ENCODE measurements at places on chromosomes 7 and 10.

DNA sequence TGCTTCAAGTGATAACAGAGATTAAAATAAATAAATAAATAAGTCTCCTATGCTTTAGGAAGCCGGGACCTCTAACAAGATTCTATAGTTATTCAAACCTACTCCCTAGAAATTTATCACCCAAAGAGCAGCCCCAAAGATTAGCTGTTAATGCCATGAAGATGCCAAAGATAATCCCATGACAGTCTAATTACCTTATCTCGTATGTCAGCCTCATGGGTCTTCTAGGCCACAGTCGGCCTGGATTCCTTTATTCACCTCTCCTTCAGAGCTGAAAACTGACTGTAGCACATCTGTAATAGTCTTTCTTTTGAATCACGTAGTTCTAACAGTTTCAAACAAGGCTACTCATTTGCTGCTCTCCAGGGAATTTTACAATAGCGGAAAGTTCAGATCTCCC lies 24.2 kb downstream of the COL1A2 start:
- no peak for DNase-seq

DNA sequence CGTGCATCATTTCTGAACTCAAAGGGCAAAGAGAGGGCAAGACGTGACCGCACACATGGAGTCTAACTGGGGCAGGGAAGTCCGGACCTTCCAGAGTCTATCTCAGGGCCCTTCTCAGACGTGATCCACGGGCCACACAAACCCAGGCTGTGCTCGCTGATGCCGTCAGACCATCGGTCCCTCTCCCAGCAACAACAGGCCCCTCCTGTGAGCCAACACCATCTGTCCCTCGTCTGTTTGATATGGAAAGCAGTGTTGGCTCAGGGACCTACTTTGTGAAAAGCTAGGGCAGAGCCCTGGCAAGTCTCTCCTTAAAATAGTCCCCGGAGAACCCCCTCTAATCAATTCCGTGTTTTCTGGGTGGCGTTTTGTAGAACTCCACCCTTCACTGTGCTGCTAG lies 208.8 kb downstream of the TCERG1L start:
- DNase-seq = no peak

- DNase-seq = no peak
Observed at GRCh38 chr7:151805191-151805590, 71.7 kb downstream of the PRKAG2 start.

- no peak for DNase-seq
Observed at GRCh38 chr10:114477285-114477684, 73.0 kb upstream of the AFAP1L2 start.

- DNase-seq = no peak
Observed at GRCh38 chr7:55081068-55081467, 62.3 kb downstream of the EGFR start.

DNA sequence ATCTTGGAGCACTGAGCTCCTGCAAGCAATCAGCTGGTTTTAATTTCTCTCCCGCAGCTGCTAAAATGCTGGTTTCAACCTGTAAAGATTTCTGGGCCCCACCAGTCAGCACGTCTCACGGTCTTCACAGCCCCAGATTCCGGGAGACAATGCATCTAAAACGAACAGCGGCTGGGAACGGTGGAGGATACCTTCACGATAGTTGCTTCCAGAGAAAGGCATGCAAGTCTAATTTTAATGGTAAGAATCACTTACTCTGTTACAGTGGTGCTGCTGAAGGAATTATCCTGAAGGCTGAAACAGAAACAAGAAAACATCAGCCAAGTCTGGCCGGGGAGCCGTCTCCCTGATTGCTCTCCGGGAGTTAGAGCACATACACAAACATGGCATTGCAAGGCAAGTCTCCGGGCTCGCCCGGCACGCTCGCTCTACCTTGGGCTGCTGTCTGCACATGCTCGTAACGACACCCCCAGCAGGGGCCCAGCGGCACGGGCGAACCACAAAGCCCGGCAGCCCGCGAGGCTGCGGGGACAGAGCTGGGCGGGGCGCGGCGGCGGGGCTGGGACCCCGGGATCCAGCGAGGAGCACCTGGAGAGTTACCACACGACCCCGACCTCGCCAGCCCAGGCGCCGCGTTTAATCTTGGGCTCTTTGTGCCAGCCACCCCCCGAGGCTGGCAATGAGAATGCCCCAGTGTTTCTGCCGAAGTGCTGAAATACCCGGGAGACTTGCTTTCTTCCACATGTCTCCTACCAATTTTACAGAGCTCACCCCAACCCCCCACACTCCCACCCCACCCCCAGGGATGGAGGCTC lies at the start of gene FAM13C:
TSS of gene FAM13C (minus strand) at position 406 of the 815 bp plus-strand sequence. CDS start at position 317, 89 bp downstream.
- DNase-seq = peak; percentile 84

GRCh38 chr7:121446526-121446925 lies 50.4 kb upstream of the FAM3C start:
- no peak for DNase-seq

DNA sequence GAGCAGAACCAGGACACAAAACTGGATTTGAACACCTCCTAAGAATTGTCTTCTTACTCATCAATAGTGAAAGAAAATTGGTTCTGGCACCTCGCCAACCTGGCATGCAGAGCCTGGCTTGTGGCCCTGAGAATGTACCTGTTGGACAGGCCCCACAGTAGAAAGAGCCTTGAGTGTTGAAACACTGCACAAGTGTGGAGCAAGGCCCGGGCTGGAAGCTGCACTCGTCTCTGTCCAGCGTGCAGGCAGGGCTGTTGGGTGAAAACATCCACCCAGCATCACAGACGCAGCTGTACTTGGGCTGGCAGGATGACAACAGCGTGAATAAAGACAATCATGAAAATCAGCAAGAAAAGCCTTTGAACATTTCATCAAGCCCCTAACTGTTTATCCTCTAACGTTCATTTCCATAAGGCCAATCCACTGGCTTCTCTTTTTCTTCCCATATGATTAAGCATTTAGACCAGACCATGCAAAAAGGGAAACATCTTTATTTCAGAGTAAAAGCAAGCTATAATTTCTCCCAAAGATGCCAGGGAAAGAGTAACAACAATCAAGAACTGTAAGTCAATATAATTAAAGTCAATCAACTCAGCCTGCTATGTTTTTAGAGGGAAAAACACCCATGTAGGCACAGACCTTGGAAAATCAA lies 15.6 kb downstream of the CUBN start:
- peak; percentile 21 for DNase-seq

DNA sequence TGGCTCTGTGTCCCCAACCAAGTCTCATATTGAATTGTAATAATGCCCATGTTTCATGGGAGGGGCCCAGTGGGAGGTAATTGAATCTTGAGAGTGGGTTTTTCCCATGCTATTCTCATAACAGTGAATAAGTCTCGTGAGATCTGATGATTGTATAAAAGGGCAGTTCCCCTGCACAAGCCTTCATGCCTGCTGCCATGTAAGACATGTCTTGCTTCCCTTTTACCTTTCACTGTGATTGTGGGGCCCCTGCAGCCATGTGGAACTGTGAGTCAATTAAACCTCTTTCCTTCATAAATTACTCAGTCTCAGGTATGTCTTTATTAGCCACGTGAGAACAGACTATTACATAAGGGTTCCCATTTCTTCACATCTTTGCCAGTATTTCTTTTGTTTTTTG lies 97.1 kb upstream of the CPXM2 start:
- DNase-seq = no peak

- DNase-seq = peak; percentile 32
Observed at GRCh38 chr7:41918597-41918996, 215.7 kb upstream of the INHBA start.

- no peak for DNase-seq
Observed at GRCh38 chr10:32386623-32387260, 39.8 kb upstream of the EPC1 start.

DNA sequence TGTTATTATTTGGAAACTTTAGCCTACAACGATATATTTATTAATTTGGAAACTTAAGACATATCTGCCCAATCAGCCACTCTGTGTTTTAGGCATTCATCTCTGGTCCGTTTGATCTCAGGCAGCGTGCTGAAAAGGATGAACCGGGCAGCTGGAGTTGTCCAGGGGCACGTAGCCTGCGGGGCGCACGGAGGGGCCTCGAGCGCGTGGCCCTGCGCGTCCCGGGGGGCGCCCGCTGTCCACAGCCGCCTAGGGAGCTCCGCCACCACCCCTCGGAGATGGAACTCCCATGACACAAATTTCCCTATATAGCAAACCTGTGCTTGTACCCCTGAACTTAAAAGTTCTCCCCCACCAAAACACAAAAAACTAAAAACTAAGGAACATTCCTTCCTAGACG lies 24.3 kb upstream of the MKI67 start:
- DNase-seq = no peak

GRCh38 chr7:50531928-50532327 lies 33.3 kb downstream of the DDC start:
- peak; percentile 34 for DNase-seq

DNA sequence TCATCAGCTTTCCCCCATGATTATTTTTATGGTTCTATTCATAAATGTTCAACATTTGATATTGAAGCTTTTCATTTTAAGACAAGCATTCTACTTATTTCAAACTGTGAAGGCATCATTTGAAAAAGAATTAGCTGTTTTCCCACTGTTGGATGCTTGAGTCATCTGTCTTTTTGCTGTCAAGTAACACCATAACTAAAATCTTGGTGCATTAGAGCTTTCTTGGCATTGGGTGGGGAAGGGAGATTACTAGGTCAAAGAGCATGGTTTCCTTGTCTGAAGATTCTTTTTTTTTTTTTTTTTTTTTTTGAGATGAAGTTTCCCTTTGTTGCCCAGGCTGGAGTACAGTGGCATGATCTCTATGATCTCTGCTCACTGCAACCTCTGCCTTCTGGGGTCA lies 68.5 kb downstream of the CTBP2 start:
- no peak for DNase-seq

DNA sequence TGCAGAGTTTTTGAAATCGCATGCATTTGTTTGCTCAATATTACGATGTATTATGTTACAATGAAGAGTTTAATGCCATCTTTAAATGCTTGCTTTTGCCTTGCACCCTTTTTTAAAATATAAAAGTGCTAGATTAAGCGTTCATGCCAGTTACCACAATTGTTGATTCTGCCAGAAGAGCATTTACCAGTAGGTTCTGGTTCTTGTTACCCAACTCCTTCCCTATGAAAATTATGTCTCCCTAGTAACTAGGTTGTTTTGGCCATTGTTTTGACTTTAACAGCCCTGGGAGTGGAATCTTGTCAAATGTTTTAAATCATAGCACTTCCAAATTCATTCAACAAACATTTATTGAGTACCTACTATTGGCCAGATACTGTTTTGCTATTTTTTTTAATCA lies 32.8 kb upstream of the CDK14 start:
- DNase-seq = no peak

- DNase-seq = no peak
Observed at GRCh38 chr7:156050636-156051569, 238.6 kb upstream of the SHH start.

GRCh38 chr7:152336754-152337368 lies 98.9 kb downstream of the KMT2C start:
- peak; percentile 52 for DNase-seq

GRCh38 chr10:131081376-131081775 lies 230.1 kb downstream of the TCERG1L start:
- DNase-seq = no peak

- DNase-seq = no peak
Observed at GRCh38 chr7:16883918-16884317, 2.1 kb upstream of the AGR3 start.

DNA sequence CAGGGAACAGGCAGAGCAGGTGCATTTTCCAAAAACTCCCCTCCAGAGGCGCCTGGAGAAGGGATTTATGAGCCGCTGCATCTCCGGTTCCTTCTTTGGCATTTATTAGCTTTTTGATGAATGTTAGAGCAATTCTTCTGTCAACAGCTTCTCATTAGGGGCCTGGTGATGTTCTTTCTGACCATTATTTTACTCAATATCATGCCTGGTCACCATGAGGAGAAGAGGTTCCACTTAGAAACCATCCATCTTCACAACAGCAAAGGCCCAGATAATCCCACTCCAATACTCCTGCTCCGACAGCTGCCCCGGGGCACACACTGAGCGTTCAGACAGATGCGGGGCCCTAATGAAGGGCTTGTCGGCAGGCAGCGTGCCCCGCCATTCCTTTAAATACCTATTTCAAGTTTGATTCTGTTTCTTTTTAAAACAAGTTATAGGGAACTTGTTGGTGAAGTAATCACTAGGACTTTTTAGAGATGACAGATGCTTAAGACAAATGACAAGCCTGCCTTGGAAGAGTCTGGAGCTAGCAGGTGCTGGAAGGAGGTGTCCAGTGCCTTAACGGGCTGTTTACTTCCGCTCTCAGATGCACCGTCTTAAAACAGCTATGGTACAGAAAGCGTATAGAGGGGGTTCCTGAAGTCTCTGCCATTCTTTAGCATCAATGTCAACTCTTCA lies 31.7 kb downstream of the ECHDC3 start:
- DNase-seq = no peak

GRCh38 chr7:129317450-129317849 lies 92.6 kb downstream of the AHCYL2 start:
- no peak for DNase-seq

GRCh38 chr10:20616056-20616671 lies 280.9 kb downstream of the NEBL start:
- DNase-seq = no peak

DNA sequence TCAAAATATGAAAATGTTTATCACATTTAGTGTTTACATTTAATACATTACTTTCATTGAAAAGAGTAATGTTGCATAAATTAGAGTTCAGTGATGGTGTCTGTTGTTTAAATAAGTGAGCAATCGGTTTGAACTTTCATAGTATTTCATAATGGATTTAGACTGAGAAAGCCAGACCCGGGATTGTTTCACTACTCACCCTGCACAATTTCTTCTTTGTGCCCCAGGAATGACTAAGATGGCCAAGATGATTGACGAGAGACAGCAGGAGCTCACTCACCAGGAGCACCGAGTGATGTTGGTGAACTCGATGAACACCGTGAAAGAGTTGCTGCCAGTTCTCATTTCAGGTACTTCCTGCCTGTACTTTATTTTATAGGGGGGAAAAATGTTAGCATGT lies 74.6 kb downstream of the VCL start:
- DNase-seq = peak; percentile 53

GRCh38 chr7:25886387-25887240 lies 265.4 kb upstream of the NFE2L3 start:
- no peak for DNase-seq

- no peak for DNase-seq
Observed at GRCh38 chr7:22108151-22108845, 162.6 kb upstream of the CDCA7L start.

- DNase-seq = no peak
Observed at GRCh38 chr7:41478187-41478586, 224.7 kb downstream of the INHBA start.

DNA sequence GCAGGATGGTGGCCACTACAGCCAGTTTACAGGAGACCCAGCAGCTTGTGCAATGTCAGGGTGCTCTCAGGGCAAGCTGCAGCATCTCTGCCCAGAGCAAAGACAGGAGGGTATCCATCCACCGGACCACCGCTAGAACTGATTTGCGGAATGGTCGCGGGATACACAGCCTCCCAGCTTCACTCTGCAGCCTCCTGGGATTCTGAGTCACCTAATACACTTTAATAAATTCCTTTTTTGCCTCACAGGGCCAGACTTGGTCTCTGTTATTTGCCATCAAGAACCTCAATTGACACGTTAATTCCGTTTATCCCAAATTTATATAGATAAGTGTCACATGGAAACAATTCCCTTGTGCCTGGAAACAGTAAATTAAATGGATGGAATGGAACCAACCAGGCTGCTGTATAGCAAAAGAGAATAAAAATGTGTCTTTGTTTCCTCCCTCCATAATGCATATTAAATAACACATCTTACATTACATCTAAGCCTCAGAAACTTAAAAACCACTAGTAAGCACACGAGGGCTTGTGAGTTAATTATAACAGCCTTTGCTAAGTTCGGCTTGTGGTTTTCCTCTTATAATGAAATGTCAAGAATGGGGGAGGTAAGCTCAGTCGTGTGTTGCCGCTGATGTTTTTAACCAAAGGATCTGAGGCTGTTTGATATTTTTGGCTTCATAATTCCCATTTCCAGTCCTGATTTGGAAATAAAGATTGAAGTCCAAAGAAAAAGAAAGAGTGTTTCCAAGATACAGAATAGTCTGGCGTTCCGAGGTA lies 52.1 kb downstream of the ADRB1 start:
- DNase-seq = peak; percentile 39

All from astrocyte of the hippocampus (primary cell).